ENCODE measurements at places on chromosomes 5 and 9.

DNA sequence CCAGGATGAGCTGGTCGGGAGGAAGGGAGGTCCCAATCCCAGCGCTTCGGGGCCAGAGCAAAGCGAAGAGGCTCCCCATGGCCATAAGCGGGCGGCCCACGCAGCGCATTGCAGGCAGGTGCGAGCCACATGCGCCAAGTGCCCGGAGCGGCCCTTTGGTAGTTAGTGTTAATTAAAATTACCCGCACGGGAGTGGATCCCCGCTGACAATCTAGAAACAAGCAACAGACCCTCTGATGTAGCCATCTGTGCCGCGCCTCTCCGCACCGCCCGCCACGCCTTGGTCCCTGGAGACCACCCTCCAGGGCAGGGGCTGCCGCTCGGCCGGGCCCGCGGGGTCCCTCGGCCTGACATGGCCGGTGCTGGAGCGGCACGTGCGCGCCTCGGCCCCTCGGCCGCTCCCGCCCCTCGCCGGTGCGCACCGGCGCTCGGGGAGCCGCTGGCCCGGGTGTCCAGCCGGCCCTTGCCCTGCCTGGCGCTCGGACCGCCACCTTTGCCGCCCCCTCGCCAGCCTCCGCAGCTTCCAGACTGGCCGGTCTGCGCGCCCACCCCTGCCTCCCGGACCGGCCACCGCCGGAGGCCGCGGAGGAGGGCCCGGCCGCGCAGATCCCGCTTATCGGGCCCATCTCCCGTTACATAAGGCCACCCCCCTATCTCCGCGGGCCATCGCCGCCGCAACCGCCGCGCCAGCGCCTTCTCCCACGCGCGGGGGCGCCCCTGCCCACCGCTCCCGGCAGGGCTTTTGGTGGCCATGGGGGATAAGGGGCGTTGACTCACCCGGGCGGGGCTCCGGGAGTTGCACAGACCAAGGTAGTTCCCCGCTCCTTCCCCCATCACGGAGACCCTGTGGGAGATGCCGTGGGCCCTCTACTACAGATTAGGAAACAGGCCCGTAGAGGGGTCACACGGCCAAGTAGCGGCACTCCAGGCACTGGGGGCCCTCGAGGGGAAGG lies 1.9 kb upstream of the IL13 start:
- DNase-seq, result no peak
- H3K4me3 ChIP-seq, result peak overlapping the region; percentile 72
- peaks cover 8% of the 10 kb centered on the region for H3K27me3 ChIP-seq

- H3K4me3 ChIP-seq, result no peak overlapping the region
- no peak for DNase-seq
- peaks cover 34% of the 10 kb centered on the region for H3K36me3 ChIP-seq
Observed at GRCh38 chr9:99130069-99130468, 25.2 kb downstream of the TGFBR1 start.

- H3K27ac ChIP-seq, result no peak overlapping the region
- peaks cover 3% of the 10 kb centered on the region for H3K27me3 ChIP-seq
- no peak for DNase-seq
- H3K4me1 ChIP-seq, result no peaks in the 10 kb centered on the region
- no peak overlapping the region for H3K4me3 ChIP-seq
Observed at GRCh38 chr5:151706906-151707305, 20.2 kb upstream of the SPARC start.

GRCh38 chr5:135034236-135034962 lies 371 bp upstream of the PITX1 start:
- peak overlapping the region; percentile 69 for H3K4me3 ChIP-seq
- no peak for DNase-seq
- H3K4me1 ChIP-seq, result peaks cover 30% of the 10 kb centered on the region
- H3K27me3 ChIP-seq, result peaks cover 89% of the 10 kb centered on the region
- peaks cover 2% of the 10 kb centered on the region for H3K36me3 ChIP-seq

- no peaks in the 10 kb centered on the region for H3K4me1 ChIP-seq
- no peaks in the 10 kb centered on the region for H3K27me3 ChIP-seq
Observed at GRCh38 chr9:13279284-13280141, at the start of gene MPDZ. Gene MPDZ (minus strand): TSS chr9:13279692. CDS start chr9:13250315, 29,377 bp downstream.

GRCh38 chr9:2181792-2182191 lies 166.6 kb downstream of the SMARCA2 start:
- H3K27me3 ChIP-seq, result no peaks in the 10 kb centered on the region
- peaks cover 47% of the 10 kb centered on the region for H3K36me3 ChIP-seq
- DNase-seq, result no peak
- H3K27ac ChIP-seq, result no peak overlapping the region
- H3K4me1 ChIP-seq, result peaks cover 19% of the 10 kb centered on the region
- no peak overlapping the region for H3K4me3 ChIP-seq

- no peak overlapping the region for H3K27ac ChIP-seq
- H3K4me3 ChIP-seq, result no peak overlapping the region
- no peak for DNase-seq
- H3K27me3 ChIP-seq, result peaks cover 24% of the 10 kb centered on the region
Observed at GRCh38 chr5:150158170-150158949, 2.7 kb upstream of the PDGFRB start.

- no peaks in the 10 kb centered on the region for H3K36me3 ChIP-seq
- no peak overlapping the region for H3K4me3 ChIP-seq
- H3K27me3 ChIP-seq, result peaks cover 16% of the 10 kb centered on the region
- no peak overlapping the region for H3K27ac ChIP-seq
Observed at GRCh38 chr5:56161927-56162326, 71.2 kb downstream of the ANKRD55 start.

DNA sequence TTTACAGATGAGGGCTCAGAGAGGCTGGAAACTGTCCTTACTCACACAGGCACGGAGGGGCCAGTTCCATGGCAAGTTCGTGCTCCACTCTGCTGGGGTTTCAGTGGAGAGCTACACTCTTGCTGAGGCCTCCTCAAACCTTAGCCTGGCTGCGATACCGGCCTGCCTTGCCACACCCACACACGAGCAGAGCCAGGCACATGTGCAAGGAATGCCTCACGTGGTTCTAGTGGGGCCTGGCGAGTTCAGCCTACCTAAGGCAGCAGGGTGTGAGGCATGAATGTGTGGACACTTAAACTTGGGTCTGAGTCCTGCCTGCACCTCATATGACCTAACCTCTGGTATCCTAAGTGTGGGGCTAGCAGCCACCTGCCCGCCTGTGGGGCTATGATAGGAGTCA lies 21.5 kb upstream of the PRDM12 start:
- no peak overlapping the region for H3K27ac ChIP-seq
- peaks cover 7% of the 10 kb centered on the region for H3K27me3 ChIP-seq
- H3K4me1 ChIP-seq, result no peaks in the 10 kb centered on the region
- DNase-seq, result no peak
- H3K36me3 ChIP-seq, result peaks cover 4% of the 10 kb centered on the region

- H3K36me3 ChIP-seq, result peaks cover 8% of the 10 kb centered on the region
- peaks cover 6% of the 10 kb centered on the region for H3K4me1 ChIP-seq
- DNase-seq, result no peak
- peak overlapping the region; percentile 20 for H3K27ac ChIP-seq
Observed at GRCh38 chr9:98222885-98223691, 30.7 kb upstream of the CORO2A start.
